ENCODE measurements at places on chromosomes 2 and 18. TPM values are rescaled to one million over a fixed set of nuclear protein-coding genes. Genes with fewer than 3 reads are reported as not detected.

Gene SIX2
- 14.8 TPM for total RNA-seq

Gene CD8A
- total RNA-seq = not detected

Gene MEIS1
- 15.9 TPM for total RNA-seq

Gene IFIH1
- 9.1 TPM for total RNA-seq

Gene ARHGAP28
- 23.9 TPM for total RNA-seq

Gene ACAA2
- total RNA-seq = 60.7 TPM

Gene BCS1L
- 16.6 TPM for total RNA-seq

Gene GALR1
- total RNA-seq = not detected

Gene KLHL29
- total RNA-seq = 3.3 TPM

Gene DCDC2C
- total RNA-seq = not detected
